ENCODE measurements at places on chromosomes 4 and X.

- no peak for DNase-seq
These were observed 52.8 kb upstream of the ANKRD17 start for GRCh38 chr4:73311428-73311827.

GRCh38 chr4:143280861-143281260 lies 55.8 kb upstream of the GAB1 start:
- DNase-seq: no peak

GRCh38 chr4:25236971-25237370 lies 3.1 kb downstream of the PI4K2B start:
- no peak for DNase-seq

- no peak for DNase-seq
These were observed 728.7 kb upstream of the ACTRT1 start for GRCh38 chrX:128780934-128781333.

GRCh38 chrX:25721564-25721963 lies 416.6 kb upstream of the MAGEB18 start:
- DNase-seq: no peak

DNA sequence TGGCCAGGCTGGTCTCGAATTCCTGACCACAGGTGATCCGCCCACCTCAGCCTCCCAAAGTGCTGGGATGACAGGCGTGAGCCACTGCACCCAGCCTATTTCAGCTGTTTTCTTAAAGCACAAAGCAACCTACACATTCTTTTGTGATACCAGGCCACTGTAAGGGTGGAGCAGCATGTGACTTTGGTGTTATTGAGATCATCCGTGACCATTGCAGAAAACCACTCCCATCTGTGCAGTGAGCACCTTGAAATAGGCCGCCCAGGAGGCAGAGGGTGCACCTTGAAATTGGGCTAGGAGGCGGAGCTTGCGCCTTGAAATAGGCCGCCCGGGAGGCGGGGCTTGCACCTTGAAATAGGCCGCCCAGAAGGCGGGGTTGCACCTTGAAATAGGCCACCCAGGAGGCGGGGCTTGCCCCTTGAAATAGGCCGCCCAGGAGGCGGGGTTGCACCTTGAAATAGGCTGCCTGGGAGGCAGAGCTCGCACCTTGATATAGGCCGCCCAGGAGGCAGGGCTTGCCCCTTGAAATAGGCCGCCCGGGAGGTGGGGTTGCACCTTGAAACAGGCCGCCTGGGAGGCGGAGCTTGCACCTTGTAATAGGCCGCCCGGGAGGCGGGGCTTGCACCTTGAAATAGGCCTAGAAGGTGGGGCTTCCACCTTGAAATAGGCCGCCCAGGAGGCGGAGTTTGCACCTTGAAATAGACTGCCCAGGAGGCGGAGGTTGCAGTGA lies 9.0 kb upstream of the SLC25A6 start:
- DNase-seq: peak; percentile 38

- DNase-seq: no peak
These were observed 677.8 kb downstream of the ADGRL3 start for GRCh38 chr4:61877893-61878292.

GRCh38 chrX:96094616-96095015 lies 590.0 kb upstream of the DIAPH2 start:
- DNase-seq: no peak

GRCh38 chrX:114970806-114971205 lies 46.6 kb downstream of the IL13RA2 start:
- DNase-seq: no peak
